ENCODE measurements at places on chromosomes 4 and X. TPM values are rescaled to one million over a fixed set of nuclear protein-coding genes. Genes with fewer than 3 reads are reported as not detected.

Gene AMTN
- polyA plus RNA-seq = not detected

Gene GLUD2
- 0.45 TPM for polyA plus RNA-seq

Gene SLIT2
- polyA plus RNA-seq = 1.9 TPM

Gene RHOXF1
- polyA plus RNA-seq = not detected

Gene RAB40A
- polyA plus RNA-seq = 0.06 TPM

Gene OR13H1
- not detected for polyA plus RNA-seq

Gene TMEM156
- polyA plus RNA-seq = 0.60 TPM
